A549 treated with CORT108297 at 1 μM for 4 hours (cell line): ENCODE measurements at places on chromosomes 5 and 9. TPM values are rescaled to one million over a fixed set of nuclear protein-coding genes. Genes with fewer than 3 reads are reported as not detected.

BNC2 gene
- total RNA-seq = 4.1 to 5.5 TPM (median 4.3 TPM) in 5 replicates

STC2 gene
- total RNA-seq = 49.1 to 58.7 TPM (median 56.3 TPM) in 5 replicates

LCN2 gene
- 2.8 to 6.5 TPM (median 3.4 TPM) in 5 replicates for total RNA-seq

AP3S1 gene
- 70.0 to 85.9 TPM (median 77.7 TPM) in 5 replicates for total RNA-seq

IL17B gene
- 0.18 TPM in 1 of 5 replicates, not detected in the others for total RNA-seq

KCNMB1 gene
- total RNA-seq = not detected in 5 replicates

ASPN gene
- total RNA-seq = not detected in 5 replicates

CFAP90 gene
- total RNA-seq = 0.22 to 0.59 TPM (median 0.44 TPM) in 5 replicates

NUDCD2 gene
- 31.6 to 38.6 TPM (median 35.0 TPM) in 5 replicates for total RNA-seq

IL7R gene
- total RNA-seq = 0.31 to 0.46 TPM (median 0.41 TPM) in 5 replicates

SAXO1 gene
- not detected in 5 replicates for total RNA-seq

TPPP gene
- 4.7 to 6.4 TPM (median 5.6 TPM) in 5 replicates for total RNA-seq

GPR107 gene
- 24.2 to 29.6 TPM (median 27.8 TPM) in 5 replicates for total RNA-seq

LAMC3 gene
- 1.4 to 2.7 TPM (median 2.1 TPM) in 5 replicates for total RNA-seq

COL15A1 gene
- total RNA-seq = 0.39 to 0.80 TPM (median 0.51 TPM) in 5 replicates

SLC34A1 gene
- 0.02 TPM in 1 of 5 replicates, not detected in the others for total RNA-seq

TMEM252 gene
- not detected in 5 replicates for total RNA-seq

MCCC2 gene
- 38.0 to 45.4 TPM (median 41.3 TPM) in 5 replicates for total RNA-seq

RLN2 gene
- total RNA-seq = 0.18 to 0.34 TPM (median 0.20 TPM) in 3 of 5 replicates, not detected in the others

FGF18 gene
- 0.46 to 0.62 TPM (median 0.55 TPM) in 5 replicates for total RNA-seq

TMEM171 gene
- total RNA-seq = 4.8 to 7.5 TPM (median 6.2 TPM) in 5 replicates

ZNF354C gene
- total RNA-seq = 0.65 to 0.83 TPM (median 0.77 TPM) in 5 replicates

OR1J2 gene
- total RNA-seq = not detected in 5 replicates

AGXT2 gene
- total RNA-seq = not detected in 5 replicates

GFPT2 gene
- total RNA-seq = 47.3 to 56.1 TPM (median 53.7 TPM) in 5 replicates

ALDH1A1 gene
- 4,385 to 6,290 TPM (median 5,173 TPM) in 5 replicates for total RNA-seq

ERCC8 gene
- 13.0 to 19.8 TPM (median 13.7 TPM) in 5 replicates for total RNA-seq

LRRC19 gene
- total RNA-seq = not detected in 5 replicates

PPP2CA gene
- total RNA-seq = 249 to 282 TPM (median 272 TPM) in 5 replicates

ADCY2 gene
- not detected in 5 replicates for total RNA-seq

CEL gene
- total RNA-seq = 0.50 to 0.75 TPM (median 0.65 TPM) in 5 replicates

INSL6 gene
- not detected in 5 replicates for total RNA-seq

CAMK2A gene
- 0.76 to 1.3 TPM (median 0.86 TPM) in 5 replicates for total RNA-seq

LHFPL2 gene
- total RNA-seq = 46.8 to 64.0 TPM (median 57.3 TPM) in 5 replicates

ZDHHC11B gene
- total RNA-seq = 0.83 to 1.7 TPM (median 1.2 TPM) in 5 replicates

PLCXD3 gene
- total RNA-seq = 0.17 to 0.37 TPM (median 0.27 TPM) in 5 replicates

MYORG gene
- 3.1 to 5.1 TPM (median 4.5 TPM) in 5 replicates for total RNA-seq

CDH9 gene
- total RNA-seq = not detected in 5 replicates

C5orf52 gene
- not detected in 5 replicates for total RNA-seq

GPR151 gene
- total RNA-seq = not detected in 5 replicates

TEK gene
- total RNA-seq = 0.02 to 0.06 TPM (median 0.03 TPM) in 5 replicates

GABRA1 gene
- not detected in 5 replicates for total RNA-seq

BAAT gene
- 0.33 to 0.60 TPM (median 0.41 TPM) in 5 replicates for total RNA-seq

EGR1 gene
- 7.1 to 12.8 TPM (median 9.9 TPM) in 5 replicates for total RNA-seq

TLX3 gene
- not detected in 5 replicates for total RNA-seq

ESM1 gene
- 0.06 TPM in 1 of 5 replicates, not detected in the others for total RNA-seq

EQTN gene
- not detected in 5 replicates for total RNA-seq

RNF180 gene
- 0.30 to 0.46 TPM (median 0.39 TPM) in 5 replicates for total RNA-seq

SHB gene
- total RNA-seq = 33.9 to 53.8 TPM (median 47.8 TPM) in 5 replicates

DBH gene
- not detected in 5 replicates for total RNA-seq

ELOVL7 gene
- total RNA-seq = 9.0 to 14.3 TPM (median 11.7 TPM) in 5 replicates

NR2F1 gene
- total RNA-seq = 3.8 to 5.7 TPM (median 4.7 TPM) in 5 replicates

CDH10 gene
- 0.12 to 0.20 TPM (median 0.18 TPM) in 5 replicates for total RNA-seq

CMBL gene
- 20.2 to 23.2 TPM (median 22.1 TPM) in 5 replicates for total RNA-seq

CCL28 gene
- total RNA-seq = 0.08 to 0.23 TPM (median 0.15 TPM) in 5 replicates
